ENCODE measurements at places on chromosomes 1 and 21.
A peak's percentile ranks its signal among the peaks of the same experiment; 100 is the strongest.

- no peak for DNase-seq
These were observed 277.3 kb downstream of the KAZN start for GRCh38 chr1:14875524-14876509.

DNA sequence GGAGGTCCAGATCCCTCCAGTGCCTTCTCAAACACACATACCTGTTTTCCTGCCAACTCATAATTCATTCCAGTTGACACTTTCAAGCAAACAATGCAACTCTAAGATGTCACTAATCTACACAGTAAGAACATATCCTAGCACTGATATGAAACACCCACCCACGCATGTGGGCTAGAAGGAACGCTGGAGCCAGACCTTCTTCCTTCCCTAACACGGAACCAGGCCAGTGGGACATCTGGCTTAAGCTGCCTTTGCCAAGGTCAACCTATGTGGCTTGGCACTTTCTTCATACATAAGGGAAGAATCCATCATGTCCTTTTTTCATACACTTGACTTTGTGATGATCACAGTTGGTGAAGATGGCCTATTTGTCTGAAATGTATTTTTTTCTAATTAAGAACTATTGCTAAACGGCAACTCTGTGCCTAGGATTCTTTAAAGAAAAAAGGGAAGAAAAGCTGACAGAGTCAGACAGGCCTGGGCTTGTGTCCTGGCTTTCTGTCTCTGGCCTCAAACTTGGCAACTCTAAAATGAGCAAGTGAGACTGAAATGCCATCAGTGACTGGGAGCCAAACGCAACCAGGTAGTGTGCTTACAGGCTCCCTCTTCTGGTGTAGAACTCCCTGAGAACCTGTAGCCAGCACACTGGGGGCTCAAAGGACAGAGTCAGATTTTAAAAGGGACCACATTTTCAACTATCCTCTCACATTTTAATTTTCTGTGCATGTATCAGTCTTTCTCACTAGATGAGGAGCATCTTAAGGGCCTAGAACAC lies 92.6 kb upstream of the BEND5 start:
- DNase-seq: no peak

- no peak for DNase-seq
These were observed 34.3 kb upstream of the SLC16A1 start for GRCh38 chr1:112990271-112990670.

DNA sequence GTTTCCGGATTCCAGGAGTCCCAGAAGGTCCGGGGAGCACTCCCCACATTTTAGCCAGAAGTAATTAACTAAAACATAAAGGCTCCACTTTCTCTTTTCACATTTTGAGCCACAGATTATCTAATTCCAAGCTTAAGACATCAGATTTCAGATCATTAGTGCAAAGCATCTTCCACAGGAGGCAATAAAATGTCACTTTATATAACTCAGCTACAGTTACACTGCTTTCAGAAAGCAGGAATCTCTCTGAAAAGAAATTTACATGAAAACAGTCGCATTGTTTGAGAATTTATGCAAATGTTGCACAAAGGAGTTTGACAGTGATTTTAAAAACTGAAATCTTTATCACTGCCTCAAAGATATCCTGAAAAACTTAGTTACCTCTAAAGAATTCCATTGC lies 99.7 kb downstream of the LMO4 start:
- DNase-seq: no peak

- DNase-seq: peak; percentile 33
These were observed 50.5 kb upstream of the ZYG11A start for GRCh38 chr1:52792036-52792435.

GRCh38 chr1:54112705-54113368 lies 40.0 kb downstream of the CDCP2 start:
- DNase-seq: no peak

- DNase-seq: peak; percentile 100
These were observed 4.5 kb upstream of the NFIA start for GRCh38 chr1:61077676-61078541.

GRCh38 chr1:8384577-8384976 lies 66.7 kb downstream of the SLC45A1 start:
- peak; percentile 40 for DNase-seq

DNA sequence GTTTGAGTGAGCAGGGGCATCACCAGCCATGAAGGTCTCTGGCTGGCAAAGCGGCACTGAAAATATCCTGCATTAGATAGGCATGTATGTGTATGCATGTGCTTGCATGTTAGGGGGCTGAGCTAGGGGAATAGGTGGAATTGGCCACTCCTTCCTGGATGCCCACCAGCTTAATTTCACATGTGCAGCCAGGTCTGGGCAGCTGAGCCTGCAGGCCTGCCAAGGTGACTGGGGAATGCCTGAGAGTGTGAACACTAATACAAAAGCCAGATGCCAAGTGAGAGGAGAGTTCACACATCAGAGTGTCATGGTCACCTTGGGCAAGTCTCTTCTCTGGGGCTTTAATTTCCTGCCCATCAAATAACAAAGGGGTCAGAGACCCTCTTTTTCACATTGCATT lies 155.9 kb downstream of the HIVEP3 start:
- no peak for DNase-seq

DNA sequence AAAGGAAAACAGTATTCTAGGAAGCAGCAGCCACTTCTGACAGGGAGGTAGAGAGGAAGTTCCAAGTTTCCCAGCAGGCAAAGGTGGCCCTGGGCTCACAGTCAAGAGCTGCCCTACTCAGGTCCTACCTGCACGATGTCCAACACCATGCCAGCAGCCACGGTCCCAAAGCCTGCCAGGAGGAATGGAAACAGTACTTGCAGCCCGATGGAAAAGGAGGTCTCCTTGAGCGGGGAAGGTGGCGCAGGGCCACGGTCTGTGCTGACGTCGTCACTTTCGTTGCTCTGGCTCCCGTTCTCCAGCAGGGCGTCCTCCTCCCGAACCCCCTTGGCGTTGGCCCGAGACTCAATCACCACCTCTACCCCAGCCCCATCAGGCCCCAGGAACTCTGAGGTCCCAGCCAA lies 3.1 kb downstream of the SLC41A1 start:
- DNase-seq: no peak

GRCh38 chr21:21713651-21714180 lies 715.5 kb downstream of the NCAM2 start:
- DNase-seq: no peak

- DNase-seq: peak; percentile 65
These were observed 1695.3 kb downstream of the BRINP3 start for GRCh38 chr1:188782220-188782841.

GRCh38 chr1:16245476-16246196 lies 8.7 kb upstream of the CPLANE2 start:
- DNase-seq: no peak

DNA sequence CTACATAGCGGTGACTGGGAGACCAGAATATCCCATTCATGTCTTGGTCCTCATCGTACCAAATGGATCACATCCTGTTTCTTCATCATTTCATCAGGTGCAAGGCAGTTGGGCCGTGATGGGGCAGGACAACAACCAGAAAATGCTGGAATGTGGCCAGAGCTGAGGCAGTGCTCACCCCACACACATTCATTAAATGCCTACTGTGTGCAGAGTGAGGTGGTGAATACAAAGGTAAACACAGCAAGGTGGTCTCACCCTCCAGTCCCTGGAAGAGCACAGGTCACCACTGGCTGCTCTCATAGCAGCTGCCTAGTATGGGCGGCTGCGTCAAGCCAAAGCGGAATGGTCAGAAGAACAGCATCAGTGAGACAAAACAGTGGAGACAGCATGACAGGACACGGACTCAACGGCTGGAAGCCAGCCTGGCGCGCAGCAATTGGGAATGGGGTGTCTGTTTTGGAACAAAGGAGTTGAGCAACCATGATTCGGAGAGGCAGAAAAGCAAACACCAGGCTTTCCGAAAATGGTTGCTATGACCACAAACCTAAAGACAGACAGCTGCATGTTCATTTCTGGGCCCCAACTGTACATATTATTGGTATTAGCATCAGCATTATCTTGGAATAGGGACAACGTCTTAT lies 5.6 kb upstream of the ADAMTSL4 start:
- DNase-seq: no peak

- no peak for DNase-seq
These were observed 562 bp downstream of the SYTL1 start for GRCh38 chr1:27342391-27342777.

DNA sequence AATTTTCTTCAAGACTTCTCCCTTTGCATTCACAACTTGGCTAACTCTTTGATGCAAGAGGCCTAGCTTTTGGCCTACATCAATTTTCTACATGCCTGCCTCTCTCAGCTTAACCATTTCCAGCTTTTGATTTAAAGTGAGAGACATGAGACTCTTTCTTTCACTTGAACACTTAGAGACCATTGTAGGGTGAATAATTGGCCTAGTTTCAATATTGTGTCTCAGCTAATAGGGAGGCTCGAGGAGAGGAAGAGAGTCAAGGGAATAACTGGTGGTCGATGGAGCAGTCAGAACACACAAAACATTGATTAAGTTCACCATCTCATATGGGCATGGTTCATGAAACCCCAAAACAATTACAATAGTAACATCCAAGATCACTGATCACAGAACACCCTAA lies 225.5 kb downstream of the TPR start:
- peak; percentile 30 for DNase-seq

Measured in kidney tubule cell (primary cell).